Dorsolateral prefrontal cortex (tissue), 122 donors: ENCODE measurements at places on chromosomes 3 and 15.

DNA sequence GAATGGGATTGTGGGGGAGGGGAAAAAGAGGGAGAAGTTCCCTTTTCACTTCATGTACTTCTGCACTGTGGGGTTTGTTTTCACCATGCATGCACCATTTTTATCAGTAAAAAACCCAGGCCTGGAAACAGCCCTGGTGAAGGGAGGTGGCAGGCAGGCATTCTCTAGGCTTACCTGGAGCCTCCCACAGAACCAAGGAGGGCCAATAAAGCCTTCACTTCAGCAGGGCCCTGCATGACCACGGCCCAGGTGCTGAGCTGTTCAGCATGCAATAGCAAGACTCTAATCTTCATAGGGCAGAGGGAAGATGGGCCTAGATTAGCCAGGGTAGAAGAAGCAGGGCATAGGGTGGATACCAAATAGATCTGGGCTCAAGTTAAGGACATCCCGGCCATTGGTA lies 49.6 kb downstream of the SCN5A start:
- DNase-seq, result no peak

- DNase-seq, result no peak
These were observed 35.4 kb upstream of the CORO2B start for GRCh38 chr15:68543165-68544008.

DNA sequence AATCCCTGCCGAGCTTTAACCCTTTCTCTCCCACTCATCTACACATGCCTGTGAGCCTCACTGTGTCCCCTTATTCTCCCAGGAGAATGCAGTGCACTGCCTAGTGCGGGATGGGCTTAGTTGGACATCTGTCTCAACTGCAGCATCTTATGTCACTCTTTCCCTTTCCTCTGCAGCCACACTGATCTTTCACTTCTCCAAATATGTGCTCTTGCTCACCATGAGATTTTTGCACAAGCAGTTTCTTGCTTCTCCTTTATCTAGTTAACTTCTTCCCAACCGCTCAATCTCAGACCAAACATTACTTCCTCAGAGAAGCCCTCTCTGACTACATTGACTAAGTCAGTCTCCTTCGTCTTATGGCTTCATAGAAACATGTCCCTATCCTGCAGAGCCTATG lies 292.3 kb downstream of the KBTBD8 start:
- no peak for DNase-seq

DNA sequence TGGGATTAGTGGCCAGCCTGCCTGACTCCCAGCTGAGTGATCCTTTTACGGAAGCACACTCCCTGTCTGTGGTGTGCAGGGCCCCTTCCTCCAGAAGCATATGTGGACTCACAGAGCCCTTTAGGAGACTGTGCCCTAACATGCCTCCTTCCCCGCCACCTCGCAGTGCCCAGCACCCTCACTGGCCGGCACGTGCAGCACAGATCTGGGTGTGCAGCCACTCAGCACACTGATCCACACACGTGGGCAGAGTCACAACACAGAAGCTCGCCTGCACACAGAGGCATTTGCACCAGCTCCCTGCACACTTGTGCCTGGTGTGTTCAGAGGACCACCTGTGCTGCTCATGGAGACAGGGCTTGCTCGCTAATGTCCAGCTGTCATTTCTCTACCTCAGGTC lies 23.6 kb upstream of the CSPG4 start:
- DNase-seq, result peak; percentile 43

- DNase-seq, result no peak
These were observed 140.0 kb downstream of the MEIS2 start for GRCh38 chr15:36960179-36960946.
